SIG-M5 (cell line): ENCODE measurements at places on chromosomes 11 and 22.

GRCh38 chr22:46537946-46538813 lies 760 bp upstream of the CELSR1 start:
- no peak for DNase-seq

DNA sequence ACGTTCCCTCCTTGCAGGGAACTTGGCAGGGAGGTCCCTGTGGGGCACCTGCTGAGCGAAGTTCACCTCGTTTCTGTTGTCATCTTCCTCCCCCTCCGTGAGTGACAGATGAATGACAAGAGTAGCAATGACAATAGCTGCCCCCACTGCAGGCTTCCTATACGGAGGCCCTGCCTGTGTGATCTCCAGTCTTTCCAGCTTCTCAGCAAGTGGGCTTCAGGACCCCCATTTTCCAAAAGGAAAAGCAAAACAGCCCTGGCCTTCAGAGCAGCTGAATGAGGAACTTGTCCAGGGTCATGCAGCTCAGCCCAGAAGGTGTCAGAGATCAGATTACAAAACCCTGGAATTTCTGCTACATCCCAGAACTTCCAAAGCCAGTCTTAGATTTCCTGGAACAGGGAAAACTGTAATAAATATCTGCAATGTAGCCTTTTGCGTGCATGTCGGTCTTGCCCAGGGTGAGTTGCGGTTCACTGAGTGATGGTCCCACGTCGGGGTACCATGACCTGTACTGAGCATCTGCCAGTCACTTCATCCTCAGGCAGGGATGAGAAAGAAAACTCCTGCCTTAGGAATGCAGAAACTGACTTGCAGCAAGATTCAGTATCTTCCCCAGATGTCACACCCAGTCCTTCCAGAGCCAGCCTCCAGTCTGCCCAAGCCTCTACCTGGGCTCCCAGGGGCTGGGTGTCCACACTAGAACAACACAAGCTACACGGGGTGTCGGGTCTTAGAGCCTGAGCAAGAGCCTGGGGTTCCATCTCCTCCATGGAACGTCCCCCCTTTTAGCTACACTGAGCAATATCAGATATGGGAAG lies 1457.0 kb downstream of the BRD1 start:
- DNase-seq = no peak

- peak; percentile 74 for DNase-seq
Measured at GRCh38 chr11:7512525-7513233, 1.1 kb upstream of the PPFIBP2 start.

GRCh38 chr11:46296528-46297448 lies 19.3 kb downstream of the CREB3L1 start:
- DNase-seq = no peak
